ENCODE measurements at places on chromosomes 1 and 21. TPM values are rescaled to one million over a fixed set of nuclear protein-coding genes. Genes with fewer than 3 reads are reported as not detected.

Gene ZFP69B
- 0.35 TPM for polyA plus RNA-seq

Gene AJAP1
- polyA plus RNA-seq: 0.12 TPM

DNA sequence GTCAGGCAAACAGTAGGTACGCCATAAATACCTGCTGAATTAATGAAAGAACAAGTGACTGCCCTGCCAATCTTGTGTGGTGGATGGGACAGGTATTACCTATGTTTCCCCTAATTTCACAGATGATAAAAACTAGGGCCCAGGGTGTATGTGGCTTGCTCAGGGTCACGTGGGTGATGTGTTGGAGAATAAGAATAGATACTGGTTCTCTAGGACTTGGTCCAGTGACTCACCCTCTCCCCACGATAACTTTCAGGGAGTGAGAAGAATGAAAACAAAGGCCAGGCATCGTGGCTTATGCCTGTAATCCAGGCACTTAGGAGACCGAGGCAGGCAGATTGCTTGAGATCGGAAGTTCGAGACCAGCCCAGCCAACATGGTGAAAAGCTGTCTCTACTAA is 26.7 kb downstream of the SLC26A9 start:
- DNase-seq: no peak
- no peaks in the 10 kb centered on the region for H3K36me3 ChIP-seq
- H3K27ac ChIP-seq: no peak overlapping the region
- peaks cover 4% of the 10 kb centered on the region for H3K4me1 ChIP-seq
- H3K4me3 ChIP-seq: no peak overlapping the region

- H3K27me3 ChIP-seq: no peaks in the 10 kb centered on the region
- H3K36me3 ChIP-seq: no peaks in the 10 kb centered on the region
- no peak overlapping the region for H3K27ac ChIP-seq
- no peaks in the 10 kb centered on the region for H3K4me1 ChIP-seq
These were observed 871.3 kb downstream of the LRRIQ3 start for GRCh38 chr1:73326663-73327062.

Gene RPTN
- 0.31 TPM for polyA plus RNA-seq

- H3K27me3 ChIP-seq: no peaks in the 10 kb centered on the region
- no peak for DNase-seq
- H3K36me3 ChIP-seq: no peaks in the 10 kb centered on the region
- H3K4me3 ChIP-seq: no peak overlapping the region
- H3K27ac ChIP-seq: no peak overlapping the region
- peaks cover 11% of the 10 kb centered on the region for H3K4me1 ChIP-seq
These were observed 15.2 kb downstream of the CHML start for GRCh38 chr1:241624935-241625334.

- H3K27ac ChIP-seq: peak overlapping the region; percentile 95
- no peak for DNase-seq
- peaks cover 51% of the 10 kb centered on the region for H3K4me1 ChIP-seq
- peak overlapping the region; percentile 69 for H3K4me3 ChIP-seq
These were observed 997 bp downstream of the IFNAR2 start for GRCh38 chr21:33230545-33231324.

DNA sequence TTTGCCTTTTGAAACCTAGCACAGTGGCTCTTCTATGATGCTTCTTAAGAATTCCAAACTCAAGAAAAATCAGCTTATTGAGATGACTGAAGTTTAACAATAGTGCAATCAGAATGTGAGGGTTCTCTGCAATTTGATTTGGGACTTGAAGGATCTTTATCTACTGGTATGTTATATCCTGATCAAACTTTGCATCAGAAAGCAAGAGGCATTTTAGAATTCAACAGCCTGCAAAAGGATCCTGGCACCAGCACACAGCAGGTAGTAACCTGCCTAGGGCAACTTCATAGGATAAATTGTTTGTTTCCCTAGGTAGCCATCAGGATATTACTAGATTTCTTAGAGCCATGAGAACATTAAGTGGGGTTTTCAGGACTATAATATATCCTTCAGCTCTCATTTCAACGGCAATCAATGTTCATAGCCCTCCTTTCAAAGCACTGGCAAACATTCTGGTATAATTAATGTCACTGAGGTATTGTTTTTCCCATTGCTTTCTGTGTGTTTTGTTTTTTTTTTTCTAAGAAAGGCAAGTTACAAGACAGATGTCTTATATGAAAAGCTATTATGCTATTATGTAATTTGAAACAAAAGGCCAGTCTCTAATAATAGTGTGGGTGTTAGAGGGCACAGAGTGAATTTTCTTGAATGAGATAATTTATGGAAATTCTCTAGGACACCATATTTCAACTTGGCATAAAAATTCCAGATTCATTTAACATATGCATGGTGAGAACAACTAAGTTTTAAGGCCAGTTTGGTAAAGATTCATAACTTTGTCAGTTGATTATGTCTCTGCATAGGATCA is 34.5 kb downstream of the NTNG1 start:
- DNase-seq: no peak
- no peak overlapping the region for H3K27ac ChIP-seq

DNA sequence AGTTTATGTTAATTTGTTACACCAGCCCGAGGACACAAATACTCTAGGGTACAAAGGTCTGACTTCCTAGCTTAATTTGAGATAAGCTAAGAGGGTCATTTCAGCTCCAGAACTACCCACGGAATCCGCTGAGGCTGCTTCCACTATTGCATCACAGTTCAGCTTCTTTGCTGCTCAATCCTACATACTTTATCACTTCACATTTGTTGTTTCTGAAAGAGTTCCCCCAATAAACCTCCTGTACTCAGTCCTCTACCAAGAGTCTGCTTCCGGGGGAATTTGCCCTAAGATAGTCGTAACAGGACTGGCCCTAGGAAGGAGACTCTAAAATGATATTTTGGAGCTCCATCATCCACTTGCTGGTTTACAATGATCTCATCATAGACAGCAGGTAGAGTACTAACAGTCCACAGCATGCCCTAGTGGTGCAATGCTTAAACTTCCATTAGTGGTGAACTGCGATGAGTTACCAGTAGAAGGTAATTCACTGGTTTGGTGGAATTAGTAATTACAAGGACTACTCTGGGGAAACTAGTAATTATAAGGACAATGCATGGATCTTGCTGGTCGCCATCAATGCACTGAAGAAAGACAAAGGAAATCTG is 229.3 kb downstream of the USH2A start:
- no peak overlapping the region for H3K27ac ChIP-seq
- DNase-seq: no peak
- H3K36me3 ChIP-seq: no peaks in the 10 kb centered on the region
- no peak overlapping the region for H3K4me3 ChIP-seq
- H3K4me1 ChIP-seq: no peaks in the 10 kb centered on the region
- H3K27me3 ChIP-seq: no peaks in the 10 kb centered on the region

GRCh38 chr1:95625224-95625623 is 391.2 kb downstream of the RWDD3 start:
- H3K36me3 ChIP-seq: no peaks in the 10 kb centered on the region
- H3K27ac ChIP-seq: no peak overlapping the region
- no peak overlapping the region for H3K4me3 ChIP-seq
- no peaks in the 10 kb centered on the region for H3K27me3 ChIP-seq
- H3K4me1 ChIP-seq: no peaks in the 10 kb centered on the region

DNA sequence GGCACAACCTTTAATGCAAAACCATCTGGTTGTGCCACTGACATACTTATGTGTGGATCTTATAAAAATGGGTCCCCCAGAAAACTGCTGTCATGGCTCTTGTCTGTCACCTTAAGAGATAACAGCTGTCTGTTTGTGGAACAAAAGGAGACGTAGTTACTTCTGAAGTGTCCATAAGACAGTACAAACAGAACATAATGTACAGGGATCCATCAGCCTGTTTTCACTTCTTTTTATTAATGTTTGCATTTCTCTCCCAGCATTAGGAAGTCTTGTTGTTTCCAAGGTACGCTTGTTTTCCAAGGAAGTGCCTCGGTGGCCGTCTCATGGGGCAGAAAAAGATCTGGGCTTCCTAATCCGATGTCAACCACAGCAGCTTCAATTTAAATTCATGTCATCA is 11.2 kb upstream of the ST6GALNAC5 start:
- H3K27ac ChIP-seq: no peak overlapping the region
- no peak for DNase-seq
- no peaks in the 10 kb centered on the region for H3K4me1 ChIP-seq
- H3K36me3 ChIP-seq: no peaks in the 10 kb centered on the region
- no peaks in the 10 kb centered on the region for H3K27me3 ChIP-seq

DNA sequence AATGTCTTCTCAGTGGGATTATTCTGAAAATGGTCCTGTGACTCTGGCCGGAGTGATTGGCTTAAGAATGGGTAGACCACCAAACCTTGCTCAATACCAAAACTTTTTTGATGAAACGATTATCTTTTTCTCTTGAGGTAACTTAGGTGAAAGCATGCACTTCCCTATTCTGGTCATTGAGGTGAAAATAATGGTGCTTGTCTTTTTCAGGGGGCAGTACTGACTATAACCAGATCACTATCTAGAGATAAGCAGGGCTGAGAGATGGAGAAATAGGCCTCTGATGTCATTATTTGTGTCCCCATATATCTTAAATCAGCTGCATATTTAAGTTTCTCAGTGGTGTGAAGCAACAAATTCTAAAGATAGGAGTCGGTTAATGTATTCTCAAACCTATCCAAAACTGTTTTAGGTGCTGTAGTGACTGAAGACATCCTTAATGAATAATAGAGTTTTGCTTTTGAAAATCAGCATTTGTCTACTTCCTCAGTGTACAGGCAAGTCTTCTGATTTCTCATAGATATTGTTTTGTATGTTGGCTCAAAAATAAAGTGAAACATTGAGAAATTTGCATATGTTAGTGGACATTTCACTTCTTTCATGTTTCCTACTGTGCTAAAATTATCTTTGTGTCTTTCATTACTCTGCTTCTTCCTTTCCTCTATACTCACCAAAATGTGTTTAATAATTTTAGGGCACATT is 735.3 kb upstream of the ADGRL4 start:
- H3K36me3 ChIP-seq: no peaks in the 10 kb centered on the region
- H3K4me1 ChIP-seq: no peaks in the 10 kb centered on the region
- no peaks in the 10 kb centered on the region for H3K27me3 ChIP-seq
- no peak for DNase-seq
- no peak overlapping the region for H3K27ac ChIP-seq

- H3K4me1 ChIP-seq: peaks cover 18% of the 10 kb centered on the region
- DNase-seq: peak; percentile 66
- no peaks in the 10 kb centered on the region for H3K36me3 ChIP-seq
- peak overlapping the region; percentile 59 for H3K27ac ChIP-seq
- H3K27me3 ChIP-seq: no peaks in the 10 kb centered on the region
These were observed 6.6 kb upstream of the STUM start for GRCh38 chr1:226541631-226542622.

Gene B3GALT5
- 2.7 TPM for polyA plus RNA-seq

GRCh38 chr1:19220080-19220846 is 10.2 kb upstream of the UBR4 start:
- H3K4me3 ChIP-seq: no peak overlapping the region
- no peak for DNase-seq
- peaks cover 13% of the 10 kb centered on the region for H3K4me1 ChIP-seq
- peaks cover 99% of the 10 kb centered on the region for H3K36me3 ChIP-seq

DNA sequence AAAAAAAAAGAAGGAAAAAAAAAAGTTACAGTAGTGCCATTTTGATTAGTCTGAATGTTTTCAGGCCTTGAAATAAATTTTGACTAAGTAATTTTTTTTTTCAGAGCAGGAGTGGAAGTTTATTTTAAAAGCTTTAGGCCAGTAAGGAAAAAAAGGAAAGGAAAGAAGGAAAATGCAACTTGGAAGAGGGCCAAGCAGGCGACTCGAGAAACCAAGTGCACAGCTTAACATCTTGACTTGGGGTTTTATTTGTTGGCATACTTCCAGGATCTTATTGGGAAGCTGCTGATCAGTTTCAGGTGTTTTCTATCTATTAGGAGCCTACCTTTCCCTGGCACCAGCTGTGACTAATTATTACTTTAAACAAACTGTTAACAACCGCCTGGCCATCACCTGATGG is 41.7 kb downstream of the ATF3 start:
- no peak overlapping the region for H3K27ac ChIP-seq
- no peak for DNase-seq
- no peaks in the 10 kb centered on the region for H3K27me3 ChIP-seq
- no peaks in the 10 kb centered on the region for H3K4me1 ChIP-seq
- no peak overlapping the region for H3K4me3 ChIP-seq

DNA sequence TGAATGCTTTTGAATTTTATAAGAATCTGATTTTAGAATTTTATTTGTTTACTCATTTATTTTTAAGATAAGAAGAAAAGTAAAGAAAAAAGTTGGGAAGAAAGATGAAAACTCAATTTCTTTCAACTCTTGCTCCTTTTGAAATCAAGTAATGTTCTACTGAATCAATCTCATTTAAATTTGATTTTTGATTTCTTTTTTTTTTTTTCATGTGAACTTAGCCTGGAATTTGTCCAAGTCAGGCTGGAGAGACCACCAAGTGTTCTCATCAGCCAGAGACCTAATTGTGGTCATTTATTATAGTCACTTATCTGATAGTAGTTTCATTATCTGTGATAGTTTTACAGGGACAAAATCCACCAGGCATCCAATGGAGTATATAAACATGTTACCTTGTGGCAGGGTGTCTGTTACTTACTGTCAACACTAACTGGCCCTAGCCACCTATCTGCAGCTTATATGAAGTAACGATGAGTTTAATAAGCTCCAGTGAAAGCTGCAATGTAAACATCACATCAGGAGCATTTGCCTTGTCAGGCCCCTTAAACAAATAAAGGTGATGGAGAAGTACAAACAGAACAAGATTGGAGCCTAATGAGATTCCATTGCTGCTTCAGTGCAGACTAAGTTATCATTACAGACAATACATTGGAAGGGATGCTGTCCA is 39.2 kb downstream of the HLX start:
- no peak overlapping the region for H3K27ac ChIP-seq
- H3K4me1 ChIP-seq: no peaks in the 10 kb centered on the region
- H3K36me3 ChIP-seq: no peaks in the 10 kb centered on the region
- no peaks in the 10 kb centered on the region for H3K27me3 ChIP-seq
- no peak for DNase-seq

Gene ATP1A4
- polyA plus RNA-seq: not detected

Gene BNIPL
- polyA plus RNA-seq: not detected

- H3K4me1 ChIP-seq: no peaks in the 10 kb centered on the region
- H3K27me3 ChIP-seq: no peaks in the 10 kb centered on the region
- H3K27ac ChIP-seq: no peak overlapping the region
- no peak for DNase-seq
- H3K4me3 ChIP-seq: no peak overlapping the region
These were observed 204.2 kb downstream of the KCNT2 start for GRCh38 chr1:196403803-196404690.

Gene MMEL1
- polyA plus RNA-seq: 20.5 TPM

Gene TRIM46
- 0.58 TPM for polyA plus RNA-seq

GRCh38 chr1:223039990-223040389 is 103.1 kb downstream of the TLR5 start:
- no peak overlapping the region for H3K4me3 ChIP-seq
- peak; percentile 14 for DNase-seq
- no peaks in the 10 kb centered on the region for H3K36me3 ChIP-seq
- no peaks in the 10 kb centered on the region for H3K27me3 ChIP-seq

Gene SPRR2A
- polyA plus RNA-seq: 2.7 TPM

Gene ODF2L
- 7.2 TPM for polyA plus RNA-seq

- H3K4me3 ChIP-seq: no peak overlapping the region
- H3K27me3 ChIP-seq: peaks cover 10% of the 10 kb centered on the region
- DNase-seq: no peak
- H3K27ac ChIP-seq: no peak overlapping the region
These were observed 27.9 kb downstream of the CACNA1S start for GRCh38 chr1:201084295-201084694.

- H3K36me3 ChIP-seq: peaks cover 27% of the 10 kb centered on the region
- no peak overlapping the region for H3K4me3 ChIP-seq
- H3K27ac ChIP-seq: no peak overlapping the region
- H3K4me1 ChIP-seq: no peaks in the 10 kb centered on the region
These were observed 38.3 kb downstream of the CEP170 start for GRCh38 chr1:243216741-243217140.

Gene RNF186
- polyA plus RNA-seq: not detected

Gene SEMA6C
- polyA plus RNA-seq: 7.1 TPM

GRCh38 chr1:84402501-84402900 is 4.2 kb downstream of the DNASE2B start:
- H3K36me3 ChIP-seq: no peaks in the 10 kb centered on the region
- H3K4me1 ChIP-seq: peaks cover 13% of the 10 kb centered on the region
- DNase-seq: no peak

Data from stomach (tissue), 19 donors.